Forelimb muscle (tissue), 1 donor: ENCODE measurements at places on chromosomes 7 and 10. TPM values are rescaled to one million over a fixed set of nuclear protein-coding genes. Genes with fewer than 3 reads are reported as not detected.
A peak's percentile ranks its signal among the peaks of the same experiment; 100 is the strongest.

DNA sequence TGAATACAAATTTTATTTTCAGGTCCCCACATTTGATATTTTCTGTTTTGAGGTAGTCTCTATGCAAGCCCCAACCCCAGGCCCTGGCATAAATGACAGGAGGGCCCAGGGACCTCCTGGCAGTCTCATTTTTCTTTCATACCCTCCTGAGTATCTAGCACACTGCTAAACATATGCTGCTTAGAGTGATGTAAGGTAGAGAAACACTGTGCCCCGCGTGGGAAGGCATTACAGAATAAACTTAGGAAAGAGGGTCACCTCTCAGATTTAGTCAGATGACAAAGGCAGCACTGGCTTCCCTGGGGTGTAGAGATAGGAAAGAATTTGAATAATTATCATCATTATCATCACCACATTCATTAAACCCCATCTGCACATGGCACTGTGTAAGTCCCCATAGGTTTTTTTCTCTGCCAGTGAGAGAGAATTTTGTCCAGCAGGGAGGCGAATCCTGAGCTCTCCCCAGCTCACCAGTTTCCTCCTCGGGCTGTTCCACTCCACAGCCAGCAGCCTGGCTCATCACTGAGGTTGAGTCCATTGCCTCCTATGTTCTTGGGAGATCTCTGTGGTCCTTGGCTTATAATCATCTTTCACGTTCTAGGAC is 507.3 kb upstream of the GALNT17 start:
- no peak for DNase-seq

CADPS2 gene
- polyA plus RNA-seq, result 3.9 TPM

DNA sequence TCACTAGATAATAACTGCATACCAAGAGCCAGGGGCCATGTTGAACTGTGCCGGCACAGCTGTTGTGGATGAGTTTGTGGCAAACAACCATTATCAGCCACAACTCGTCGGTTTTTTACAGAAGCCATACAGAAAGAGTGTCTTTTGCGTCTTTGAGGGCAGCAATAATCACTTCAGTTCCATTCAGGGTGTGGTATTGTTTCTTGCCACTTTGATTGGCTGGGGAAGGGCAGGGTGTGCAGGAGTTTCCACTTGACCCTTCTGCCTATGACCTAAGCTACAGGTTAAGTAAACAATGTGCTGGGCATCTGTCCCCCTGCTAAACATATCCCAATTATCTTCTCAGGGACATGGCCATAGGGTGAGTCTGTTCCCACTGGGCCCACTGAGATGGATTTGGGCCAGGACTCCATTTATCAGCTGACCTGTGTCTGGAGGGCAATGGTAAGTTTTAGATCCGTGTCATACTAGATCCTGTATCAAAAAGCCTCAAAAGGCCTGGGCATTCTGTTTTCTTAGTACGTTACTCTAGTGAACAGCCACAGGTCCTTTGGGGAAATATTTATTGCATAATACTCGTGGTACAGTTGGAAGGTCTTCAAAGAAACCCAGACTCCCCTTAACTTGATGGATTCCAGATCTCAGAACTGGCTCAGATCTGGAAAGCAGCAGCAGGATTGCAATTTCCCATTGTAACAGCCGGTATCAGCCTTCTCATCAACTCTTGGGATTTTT is 15.9 kb downstream of the ZNF3 start:
- DNase-seq, result no peak

TMEM130 gene
- polyA plus RNA-seq, result 3.9 TPM

SEPTIN7 gene
- 340 TPM for polyA plus RNA-seq

- no peak for DNase-seq
These were observed 33.3 kb downstream of the EGFR start for GRCh38 chr7:55052081-55052480.

- no peak for DNase-seq
These were observed 45.9 kb upstream of the ARHGAP12 start for GRCh38 chr10:31974434-31975124.

DNA sequence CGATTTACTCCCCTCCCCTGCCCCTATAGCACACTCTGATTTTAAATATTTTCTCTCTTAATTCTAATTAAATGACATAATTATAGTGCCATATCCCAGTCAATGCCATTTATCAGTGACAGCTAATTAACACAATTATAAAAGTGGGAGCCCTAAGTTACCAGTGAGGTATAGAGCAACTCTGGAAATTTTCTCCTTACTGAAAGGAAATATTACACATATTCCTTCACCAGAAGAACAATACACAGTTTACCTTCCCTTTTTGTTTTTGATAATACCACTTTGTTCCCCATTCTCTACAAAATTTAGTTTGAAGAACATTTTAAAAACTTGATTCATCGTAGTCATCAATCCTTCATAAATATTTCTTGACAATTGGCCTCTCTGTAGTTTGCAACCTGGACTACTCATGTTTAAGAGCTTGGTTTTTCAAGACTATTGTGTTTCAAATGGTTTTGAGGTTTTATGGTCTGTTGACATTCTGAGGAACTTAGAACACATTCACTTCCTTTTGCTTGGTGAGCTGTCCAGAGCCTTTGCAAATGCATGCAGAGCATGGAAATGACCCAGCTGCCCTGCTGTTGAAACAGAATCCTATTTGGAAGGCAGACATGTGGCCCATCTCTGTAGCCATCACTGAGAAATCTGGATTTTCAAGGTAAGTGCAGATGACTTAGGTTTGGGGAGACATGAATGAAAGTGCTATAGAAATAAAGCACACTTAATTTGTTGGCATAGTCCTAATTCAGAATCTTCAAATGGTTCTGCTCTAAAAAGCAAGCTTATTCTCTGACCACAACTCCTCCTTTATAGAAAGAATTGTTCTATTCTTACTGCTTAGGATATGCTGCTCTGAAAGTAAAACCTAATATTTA is at the start of gene GPR141:
Gene GPR141, plus strand, starts transcription at position 521 of the 875 bp plus-strand sequence. CDS start 56,628 bp downstream, outside the sequence.
- DNase-seq, result no peak

NME8 gene
- not detected for polyA plus RNA-seq

TRPV5 gene
- polyA plus RNA-seq, result 0.15 TPM

DNA sequence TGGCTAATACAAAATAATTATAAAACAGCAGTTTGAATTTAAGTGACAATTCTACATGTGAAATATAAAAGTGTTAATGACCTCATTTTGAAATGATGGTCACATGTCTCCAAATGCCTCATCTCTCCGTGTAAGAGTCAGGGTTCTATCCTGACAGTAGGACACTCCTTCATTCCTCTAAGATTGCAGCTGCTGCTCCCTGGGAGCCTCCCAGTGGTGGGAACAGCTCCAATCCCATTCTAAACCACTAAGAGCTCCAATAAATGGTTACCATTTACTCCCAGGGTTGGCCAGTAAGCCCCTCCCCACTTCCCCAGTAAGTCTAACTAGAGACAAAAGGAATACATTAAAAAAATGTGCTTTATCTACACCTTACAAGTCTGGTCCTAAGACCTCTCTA is 344.6 kb upstream of the AOAH start:
- no peak for DNase-seq

SFTPD gene
- 1.5 TPM for polyA plus RNA-seq

- DNase-seq, result no peak
These were observed 194.1 kb downstream of the DGKI start for GRCh38 chr7:137652721-137653120.

- no peak for DNase-seq
These were observed 15.7 kb upstream of the MSRB2 start for GRCh38 chr10:23079700-23080099.

VPS41 gene
- 33.8 TPM for polyA plus RNA-seq

- no peak for DNase-seq
These were observed 3.9 kb downstream of the MYL10 start for GRCh38 chr7:101625031-101625791.

GRCh38 chr7:122035876-122036275 is 108.2 kb downstream of the AASS start:
- DNase-seq, result no peak

DNA sequence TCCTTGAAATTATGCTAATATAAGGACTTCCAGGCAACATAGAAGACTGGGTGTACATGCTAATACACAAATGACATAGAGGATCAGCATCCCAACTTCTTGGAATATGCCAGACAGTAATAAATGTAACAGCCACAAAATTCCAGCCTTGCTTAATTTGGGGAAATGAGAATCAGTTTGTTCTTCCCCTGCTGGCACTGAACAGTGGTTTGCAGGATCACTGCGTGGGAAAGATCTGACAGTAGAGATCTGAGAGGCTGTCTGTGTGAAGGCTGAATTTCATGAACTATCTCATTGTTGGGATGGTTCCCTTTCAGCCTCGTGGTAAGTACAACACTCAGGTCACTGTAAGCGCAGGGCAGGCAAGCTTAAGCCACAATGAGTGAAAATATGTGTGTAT is 1078.0 kb downstream of the LRMDA start:
- DNase-seq, result no peak

DNA sequence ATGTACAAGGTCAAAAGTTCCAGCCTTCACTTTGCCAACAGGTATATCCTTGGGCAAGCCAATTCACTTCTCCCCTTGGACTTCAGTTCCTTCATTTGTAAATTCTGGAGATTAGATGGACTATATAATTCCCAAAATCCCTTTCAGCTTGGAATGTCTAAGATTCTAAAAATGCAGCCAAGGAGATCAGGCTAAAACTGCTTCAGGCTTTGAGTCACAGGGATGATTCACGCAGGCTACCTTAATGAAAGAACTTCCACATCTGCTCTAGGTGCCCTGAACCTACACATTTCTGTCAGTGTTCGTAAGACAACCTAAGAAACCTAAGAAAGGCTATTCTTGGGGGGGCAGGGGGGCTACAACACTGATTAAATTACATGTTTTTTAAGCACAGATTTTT is 7.1 kb downstream of the CPVL start:
- DNase-seq, result no peak

DNA sequence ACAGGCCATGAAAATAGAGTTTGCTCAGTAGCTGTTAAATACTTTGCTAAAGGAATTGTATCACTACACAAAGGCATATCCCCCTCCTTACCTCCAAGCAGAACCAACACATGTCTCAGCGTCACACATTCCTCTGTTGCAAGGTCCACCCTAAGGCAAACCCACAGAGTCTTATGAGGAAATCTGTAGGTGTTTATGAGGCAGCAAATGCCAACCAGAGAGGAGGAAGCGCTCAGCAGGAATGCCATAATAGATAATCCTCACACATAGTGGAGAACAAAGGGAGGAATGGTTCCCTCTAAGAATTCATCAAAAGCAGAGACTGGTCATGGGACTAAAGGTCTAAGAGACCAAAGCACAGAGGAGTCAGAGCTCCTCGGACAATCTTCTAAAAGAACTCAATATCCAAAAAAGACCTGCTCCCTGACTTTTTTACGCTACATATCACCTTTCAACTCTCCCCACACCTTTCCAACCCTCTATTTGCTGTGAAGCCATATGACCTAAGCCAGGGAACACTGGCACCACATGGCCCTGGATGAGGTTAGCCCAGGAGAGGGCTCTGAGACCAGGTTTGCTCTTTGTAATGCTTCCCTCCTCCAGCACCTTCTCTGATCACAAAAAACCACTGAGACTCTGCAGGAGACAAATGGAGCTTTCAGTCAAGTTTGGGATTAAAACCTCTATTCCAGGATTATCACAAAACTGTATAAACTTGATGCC is 7.3 kb downstream of the SLC25A13 start:
- DNase-seq, result no peak

KRIT1 gene
- 23.9 TPM for polyA plus RNA-seq

DNA sequence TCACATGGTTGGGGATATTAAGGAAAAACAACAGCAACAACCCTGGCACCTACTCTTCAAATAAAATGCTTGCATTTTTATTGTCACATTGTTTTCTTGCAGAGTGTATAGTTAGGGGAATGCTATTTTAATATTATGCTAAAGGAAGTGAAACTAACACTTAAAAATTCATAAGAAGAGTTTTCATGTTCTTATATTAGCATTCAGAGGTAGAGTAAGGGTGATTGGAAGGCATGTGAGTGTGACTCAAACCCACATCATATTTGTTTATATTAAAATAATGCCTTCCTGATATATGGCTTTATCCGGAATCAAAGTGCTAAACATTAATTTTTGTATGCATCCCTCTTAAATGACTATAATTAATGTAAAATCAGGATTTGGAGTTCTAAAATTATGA is 59.8 kb upstream of the TES start:
- no peak for DNase-seq

GRCh38 chr10:52883996-52884871 is 111.7 kb upstream of the MBL2 start:
- peak; percentile 31 for DNase-seq

GRCh38 chr10:27099916-27100812 is at the start of gene ANKRD26:
Gene ANKRD26 (minus strand): TSS chr10:27100494. CDS start chr10:27100326, 168 bp downstream.
- DNase-seq, result peak; percentile 97

DNA sequence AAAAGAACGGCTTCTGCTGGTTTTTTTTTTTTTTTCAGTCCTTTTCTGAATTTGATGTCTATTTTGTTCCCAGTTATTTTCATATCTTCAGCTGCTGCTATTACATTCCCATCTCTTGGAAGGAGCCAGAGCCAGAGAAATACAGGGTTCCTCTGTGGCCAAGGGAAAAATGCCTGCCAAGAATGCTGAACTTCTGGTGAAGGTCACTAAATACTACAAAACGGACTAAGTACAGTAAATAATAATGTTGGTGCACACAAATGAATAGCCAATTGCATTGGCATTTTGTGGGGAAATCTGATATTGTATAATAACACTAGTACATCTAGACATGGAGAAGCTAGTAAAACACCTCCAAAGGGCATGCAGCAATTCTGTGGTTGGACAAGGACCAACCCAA is 56.3 kb upstream of the ZEB1 start:
- peak; percentile 80 for DNase-seq

GRCh38 chr7:141649137-141649864 is 52.7 kb downstream of the DENND11 start:
- DNase-seq, result no peak

DNA sequence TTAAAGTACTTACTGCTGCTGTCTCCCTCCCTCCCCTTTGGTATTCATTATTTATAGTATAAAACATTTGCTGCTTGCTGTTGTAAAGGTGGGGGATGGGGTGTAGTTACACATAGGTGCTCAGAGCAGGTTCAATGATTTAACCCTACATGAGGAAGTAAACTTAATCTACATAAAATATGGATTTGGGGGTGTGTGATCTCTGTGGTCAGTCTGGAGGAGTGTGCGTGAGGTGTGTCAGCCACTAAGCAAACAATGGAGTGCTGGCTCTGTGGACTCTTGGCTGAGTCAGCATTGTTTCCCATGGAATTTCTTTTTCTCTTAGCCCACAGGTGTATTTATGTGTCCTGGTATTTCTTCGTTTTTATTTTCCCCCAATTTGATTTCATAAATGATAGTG is 133.9 kb downstream of the AUTS2 start:
- no peak for DNase-seq

AGAP5 gene
- polyA plus RNA-seq, result 15.1 TPM

DNA sequence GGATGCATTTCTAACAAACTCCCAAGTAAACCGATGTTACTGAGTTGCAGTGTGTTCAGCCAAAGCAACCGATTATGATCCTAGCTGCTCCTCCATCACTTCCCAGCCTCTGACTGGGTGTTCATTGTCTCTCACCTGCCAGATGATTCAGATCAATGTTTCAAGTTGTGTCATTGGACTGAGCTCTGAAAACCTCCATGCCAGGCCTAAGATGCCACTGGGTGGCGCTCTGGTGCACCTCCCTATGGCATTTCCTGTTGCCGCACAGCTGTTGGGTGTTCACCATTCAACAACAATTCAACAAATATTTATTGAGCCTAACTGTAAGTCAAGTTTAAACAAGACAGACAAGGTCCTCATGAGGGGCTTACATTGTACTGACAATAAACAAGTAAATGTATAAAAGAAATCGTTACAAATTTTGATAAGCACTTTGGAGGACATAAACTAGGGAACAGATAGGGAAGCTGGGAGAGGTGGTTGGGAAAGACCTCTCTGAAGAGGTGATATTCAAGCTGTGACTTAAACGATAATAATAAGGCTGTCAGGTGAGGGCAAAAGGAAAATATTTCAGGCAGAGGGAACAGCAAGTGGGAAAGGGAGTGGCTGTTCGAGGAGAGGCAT is 22.8 kb downstream of the RGR start:
- DNase-seq, result no peak

GRCh38 chr7:42460933-42461332 is 223.9 kb upstream of the GLI3 start:
- DNase-seq, result no peak
